Epithelial cell of esophagus (primary cell): ENCODE measurements at places on chromosomes 12 and 14.

DNA sequence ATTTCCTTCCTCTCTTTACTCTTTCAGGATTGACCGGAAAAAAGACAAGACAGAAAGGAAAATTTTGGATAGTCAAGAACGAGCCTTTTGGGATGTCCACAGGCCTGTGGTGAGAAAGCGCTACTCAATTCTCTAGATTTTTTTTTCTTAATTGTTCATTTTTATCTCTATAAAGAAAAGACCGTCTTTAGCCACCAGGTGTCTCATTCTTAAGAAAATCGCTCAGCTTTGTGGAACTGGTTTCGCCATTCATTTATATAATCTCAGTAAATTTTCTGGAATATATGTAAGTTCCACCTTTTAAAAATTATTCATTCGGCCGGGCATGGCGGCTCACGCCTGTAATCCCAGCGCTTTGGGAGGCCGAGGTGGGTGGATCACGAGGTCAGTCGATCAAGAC is 421.1 kb downstream of the DPF3 start:
- no peak for DNase-seq

GRCh38 chr14:64098120-64098519 is 196.1 kb downstream of the ESR2 start:
- no peak for DNase-seq

DNA sequence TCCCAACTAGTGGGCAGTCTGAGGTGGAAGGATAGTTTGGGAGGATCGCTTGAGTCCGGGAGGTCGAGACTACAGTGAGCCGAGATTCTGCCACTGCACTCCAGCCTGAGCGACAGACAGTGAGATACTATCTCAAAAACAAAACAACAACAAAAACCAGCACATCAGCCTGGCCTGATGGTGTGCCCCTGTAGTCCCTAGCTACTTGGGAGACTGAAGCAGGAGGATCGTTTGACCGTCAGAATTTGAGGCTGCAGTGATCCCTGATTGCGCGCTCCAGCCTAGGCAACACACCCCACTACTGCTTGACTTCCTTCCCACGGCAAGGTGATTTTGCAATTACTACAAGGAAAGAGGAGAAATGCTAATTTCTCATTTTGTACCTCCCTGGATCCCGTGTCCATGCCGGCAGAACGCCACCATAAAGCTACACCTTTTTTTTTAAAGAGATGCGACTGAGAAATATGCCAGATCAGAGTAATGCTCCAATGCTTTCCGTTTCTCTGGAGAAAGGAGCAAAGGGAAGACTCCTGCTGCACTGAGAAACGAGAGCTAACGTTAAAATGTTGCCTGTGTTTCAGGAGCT is 672 bp upstream of the SCFD1 start:
- DNase-seq: peak; percentile 28

DNA sequence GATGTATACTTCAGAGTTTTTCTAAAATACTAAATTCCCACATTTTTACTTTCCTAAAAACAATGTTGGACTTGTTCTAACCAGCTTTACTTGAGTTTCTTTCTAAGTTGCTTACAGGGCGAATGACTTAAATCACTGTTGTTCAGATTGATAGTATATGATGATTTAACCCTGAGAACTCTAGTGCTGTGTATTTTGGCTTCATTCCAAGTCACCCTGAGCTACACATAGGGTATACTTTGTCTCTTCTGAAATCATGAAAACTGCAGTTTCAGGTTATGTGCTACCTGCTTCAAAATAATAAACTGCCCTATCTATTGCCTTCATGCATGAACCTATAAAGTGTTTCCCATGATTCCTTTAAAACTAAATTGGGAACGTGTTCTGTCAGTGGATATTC is 162.5 kb upstream of the PDE3A start:
- DNase-seq: peak; percentile 2

DNA sequence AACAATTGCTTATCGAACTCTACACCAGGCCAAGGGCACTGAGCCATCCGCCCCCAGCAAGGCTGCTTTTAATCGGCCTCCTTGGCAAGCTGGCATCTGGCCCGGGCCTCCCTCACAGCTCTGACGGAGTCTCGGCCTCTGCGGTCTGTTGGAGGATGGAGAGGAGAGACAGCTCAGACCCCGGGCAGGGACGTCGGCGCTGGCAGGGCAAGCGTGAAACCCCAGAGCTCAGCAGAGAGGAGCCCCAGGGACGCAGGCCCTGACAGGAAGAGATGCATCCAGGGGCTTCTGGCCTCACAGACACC is 17.5 kb downstream of the CAMKK2 start:
- no peak for DNase-seq

GRCh38 chr14:54698966-54699530 is 132.1 kb downstream of the SAMD4A start:
- DNase-seq: peak; percentile 32

- DNase-seq: peak; percentile 34
Measured at GRCh38 chr12:117347588-117347987, 13.8 kb downstream of the NOS1 start.

DNA sequence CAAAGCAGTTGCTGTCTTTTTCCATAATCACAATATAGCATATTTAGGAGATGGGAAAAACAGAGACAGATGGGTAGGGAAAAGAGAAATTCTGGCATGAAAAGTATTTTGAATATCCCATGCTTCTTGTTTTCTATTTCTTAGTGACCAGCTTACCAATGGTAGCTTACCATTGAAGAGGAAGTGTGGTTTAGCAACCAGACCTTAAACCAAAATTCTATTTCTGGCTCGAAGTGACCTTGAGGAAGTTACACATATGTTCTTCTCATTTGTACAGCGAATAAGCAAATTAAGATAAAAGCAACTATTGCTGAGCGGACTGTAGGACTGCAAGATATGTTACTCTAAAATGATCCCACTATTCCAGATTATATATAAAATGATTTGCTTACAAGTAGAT is 82.9 kb downstream of the FGD4 start:
- DNase-seq: no peak

- peak; percentile 65 for DNase-seq
Measured at GRCh38 chr12:49428793-49429192, 61.5 kb downstream of the SPATS2 start.
